Activated naive CD8-positive, alpha-beta T cell treated with anti-CD3 and anti-CD28 coated beads, Interleukin-2, amount 10 ng/mL, durations not matched to agents 7 days and 5 days (primary cell): ENCODE measurements at places on chromosomes 7 and 10. TPM values are rescaled to one million over a fixed set of nuclear protein-coding genes. Genes with fewer than 3 reads are reported as not detected.

GPR26 gene
- total RNA-seq = not detected

AKR1C3 gene
- 1.8 TPM for total RNA-seq

DNA sequence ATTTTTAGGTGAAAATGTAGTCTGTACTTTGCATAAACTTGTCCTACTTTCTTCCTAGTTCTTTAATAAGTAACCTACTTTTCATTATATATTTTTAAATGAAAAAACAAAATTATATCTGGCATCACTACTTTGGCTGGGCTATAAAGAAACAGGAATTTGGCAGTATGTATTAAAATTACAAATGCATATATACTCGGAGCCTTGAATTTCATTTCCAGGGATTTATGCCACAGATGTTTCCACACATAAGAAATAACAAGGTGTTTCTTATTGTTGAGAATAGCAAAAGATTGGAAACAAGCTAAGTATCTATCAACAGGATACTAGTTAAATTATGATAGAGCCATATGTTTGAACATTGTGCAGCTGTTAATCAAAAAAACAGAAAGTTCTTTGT is 2.2 kb upstream of the ARHGAP12 start:
- DNase-seq = no peak

- DNase-seq = no peak
These were observed 2.6 kb downstream of the MBL2 start for GRCh38 chr10:52769966-52770365.

GRCh38 chr10:34163075-34163905 is 651.8 kb downstream of the PARD3 start:
- no peak for DNase-seq

DNA sequence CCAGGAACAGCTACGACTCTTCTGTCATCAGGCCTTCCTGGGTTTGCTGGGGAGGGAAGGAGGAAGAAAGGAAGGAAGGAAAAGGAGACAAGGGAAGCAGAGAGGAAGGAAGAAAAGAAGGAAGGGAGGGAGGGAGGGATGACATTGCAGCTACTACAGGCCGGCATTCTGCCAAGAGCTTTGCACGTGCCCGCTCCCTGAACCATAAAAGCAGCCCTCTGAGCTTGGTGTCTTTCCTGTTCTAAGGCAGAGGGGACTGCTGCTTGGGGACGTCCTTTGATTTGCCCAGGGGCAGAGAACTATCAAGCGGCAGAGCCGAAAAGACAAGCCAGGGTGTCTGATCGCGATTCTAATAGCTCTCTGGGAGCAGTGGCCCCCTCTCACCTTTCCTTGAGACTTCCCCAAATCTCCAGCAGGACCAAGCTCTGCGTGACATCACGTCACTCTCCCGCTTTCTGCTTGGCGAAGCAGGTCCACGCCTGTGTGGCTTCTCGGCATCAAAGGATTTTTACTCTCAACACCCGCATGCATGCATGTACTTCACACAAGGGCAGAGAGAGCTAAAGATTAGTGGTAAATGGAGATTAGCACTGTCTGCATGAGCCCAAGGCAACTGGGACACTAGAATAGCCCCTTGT is 167.8 kb upstream of the AUTS2 start:
- no peak for DNase-seq

DNA sequence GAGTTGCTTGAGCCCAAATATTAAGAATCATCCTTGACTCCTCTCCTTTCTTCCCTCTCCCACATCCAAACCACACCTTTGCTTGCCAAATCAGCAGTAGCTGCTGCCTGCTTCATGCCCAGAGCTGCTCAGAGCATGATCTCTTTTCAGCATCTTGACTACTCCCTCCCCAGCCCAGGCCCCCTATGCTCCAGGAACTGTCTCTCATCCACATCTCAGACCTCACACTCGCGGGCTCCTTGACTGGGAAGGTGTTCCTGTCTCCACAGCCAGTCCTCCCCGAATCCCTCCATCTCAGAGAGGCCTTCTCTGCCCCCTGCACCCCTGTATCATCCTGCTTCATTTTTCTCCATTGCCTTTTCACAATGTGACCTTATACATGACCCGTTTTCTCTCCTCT is 157.0 kb downstream of the DNAJB6 start:
- DNase-seq = no peak

- no peak for DNase-seq
These were observed 72.9 kb upstream of the PRLHR start for GRCh38 chr10:118668228-118668952.

DNA sequence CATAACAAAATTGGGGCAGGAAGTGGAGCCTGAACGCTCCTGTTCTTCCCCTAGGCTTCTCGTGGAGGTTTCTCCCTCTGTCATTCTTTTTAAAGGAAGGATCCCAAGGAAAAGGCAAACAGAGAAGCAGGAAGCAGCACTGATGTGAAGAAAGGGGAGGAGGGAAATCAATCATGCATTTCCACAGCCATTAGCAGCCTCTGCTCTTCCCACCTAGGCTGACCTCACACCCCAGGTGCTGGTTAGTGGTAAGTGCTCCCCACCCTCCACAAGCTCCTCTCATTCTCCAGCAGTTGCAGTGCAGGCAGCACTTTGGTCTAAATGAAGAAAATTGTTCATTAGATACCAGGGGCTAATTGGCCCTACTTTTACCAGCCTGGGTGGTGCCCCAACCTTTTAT is 2.6 kb downstream of the CRHR2 start:
- DNase-seq = no peak

DNA sequence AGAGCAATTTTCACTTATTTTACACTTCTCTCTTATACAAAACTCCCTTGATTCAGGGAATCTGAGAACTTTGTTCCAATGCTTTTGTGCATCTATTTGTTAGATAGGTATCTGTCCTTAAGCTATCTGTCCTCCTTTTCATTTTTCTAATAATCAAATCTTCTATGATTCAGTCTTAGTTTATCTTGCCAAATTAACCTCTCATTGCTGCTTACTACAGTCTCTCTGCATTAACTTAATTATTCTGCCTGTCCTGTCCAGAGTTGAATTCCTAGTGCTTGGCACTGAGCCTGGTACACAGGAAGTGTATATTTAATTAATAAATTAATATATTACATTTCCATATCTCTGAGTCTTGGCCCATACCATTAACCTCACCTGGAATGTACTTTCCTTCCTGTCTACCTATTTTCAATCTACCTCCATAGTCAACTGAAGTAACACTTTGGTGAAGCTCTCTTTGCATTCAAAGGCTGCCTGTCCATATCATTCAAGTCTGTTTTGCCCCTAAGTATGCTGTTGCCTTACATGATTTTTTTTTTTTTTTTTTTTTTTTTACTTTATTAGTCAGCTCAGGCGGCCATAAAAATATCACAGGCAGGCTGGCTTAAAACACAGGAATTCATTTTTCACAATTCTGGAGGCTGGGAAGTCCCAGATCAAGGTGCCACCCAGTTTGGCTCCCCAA is 66.0 kb upstream of the CSTF2T start:
- DNase-seq = no peak

- no peak for DNase-seq
These were observed 134.7 kb downstream of the DGKB start for GRCh38 chr7:14767716-14768425.

- no peak for DNase-seq
These were observed 125.3 kb upstream of the CCDC6 start for GRCh38 chr10:60031664-60032063.

- DNase-seq = no peak
These were observed 14.2 kb downstream of the MYL10 start for GRCh38 chr7:101614939-101615302.

GRCh38 chr10:88849234-88849633 is 2.4 kb downstream of the ANKRD22 start:
- no peak for DNase-seq

GRCh38 chr7:102319671-102320070 is 33.0 kb downstream of the SH2B2 start:
- DNase-seq = no peak

GRCh38 chr7:38905056-38905759 is 3.8 kb downstream of the VPS41 start:
- DNase-seq = no peak

DNA sequence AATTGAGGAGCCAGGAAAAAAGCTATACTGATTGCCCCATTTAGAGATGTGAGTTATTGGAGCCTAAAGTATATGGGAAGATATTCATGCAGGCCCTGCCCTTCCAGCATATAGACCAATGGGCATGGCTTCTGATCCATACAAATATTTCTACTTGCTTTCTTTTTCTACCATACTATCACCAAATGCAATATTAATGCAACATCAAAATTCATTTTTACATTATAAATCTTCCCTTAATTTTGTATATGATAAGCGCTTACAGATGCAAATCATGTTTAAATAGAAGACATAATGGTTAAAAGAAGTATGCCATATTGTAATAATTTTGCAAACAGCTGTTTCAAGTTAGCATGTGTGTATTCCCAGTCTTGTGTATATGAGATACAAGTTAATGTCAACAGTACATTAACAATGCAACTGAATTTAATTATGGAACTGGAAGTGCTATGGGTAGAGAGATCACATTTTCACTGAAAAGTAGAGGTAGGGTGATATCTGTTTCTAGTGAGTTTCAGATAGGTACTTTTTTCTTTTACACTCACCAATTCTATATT is 24.6 kb upstream of the WNT16 start:
- no peak for DNase-seq

GRCh38 chr10:93376372-93377293 is 105.5 kb downstream of the MYOF start:
- no peak for DNase-seq

DNA sequence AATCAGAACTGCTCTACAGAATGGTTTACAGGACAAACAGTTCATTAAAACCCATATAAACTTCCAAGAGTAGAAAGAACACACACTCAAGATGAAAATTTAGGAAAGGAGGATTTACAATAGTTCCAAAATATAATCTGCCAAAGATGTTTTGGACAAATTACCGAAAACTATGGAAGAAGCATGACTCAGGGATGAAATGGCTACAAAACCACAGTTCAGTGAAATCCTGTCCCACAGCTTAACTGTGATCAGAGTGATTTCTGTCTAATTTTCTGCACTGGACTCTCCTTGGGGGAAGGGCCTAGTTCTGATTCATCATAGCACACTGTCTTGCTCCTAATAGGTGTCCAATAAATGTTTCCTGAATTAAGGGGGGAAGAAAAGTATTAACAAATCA is 82.2 kb downstream of the HIPK2 start:
- no peak for DNase-seq
